CMK (cell line): ENCODE measurements at places on chromosomes 2 and 18.

- no peak for DNase-seq
These were observed 132.3 kb upstream of the DLX2 start for GRCh38 chr2:172234716-172235691.

DNA sequence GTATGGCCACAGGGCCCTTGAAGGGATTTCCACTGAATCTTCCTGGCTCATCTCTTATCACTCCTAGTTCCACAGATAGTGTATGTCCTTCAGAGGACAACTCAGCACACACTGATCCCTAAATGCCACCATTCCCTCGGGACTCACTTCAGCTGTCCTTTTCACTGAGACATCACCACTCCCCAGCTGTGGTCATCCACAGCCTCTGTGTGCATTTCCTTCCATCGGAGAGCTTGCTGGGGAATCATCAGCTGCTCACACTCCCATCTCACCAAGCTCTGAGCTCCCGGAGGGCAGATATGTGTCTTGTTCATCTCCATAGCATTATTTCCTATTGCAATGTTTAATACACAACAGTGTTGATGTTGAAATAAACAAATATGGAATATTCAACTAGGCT lies 759.5 kb downstream of the RNF144A start:
- DNase-seq: no peak

- no peak for DNase-seq
These were observed 48.0 kb downstream of the HDLBP start for GRCh38 chr2:241267249-241268067.

GRCh38 chr2:236857781-236858180 lies 227.9 kb upstream of the COPS8 start:
- DNase-seq: no peak

DNA sequence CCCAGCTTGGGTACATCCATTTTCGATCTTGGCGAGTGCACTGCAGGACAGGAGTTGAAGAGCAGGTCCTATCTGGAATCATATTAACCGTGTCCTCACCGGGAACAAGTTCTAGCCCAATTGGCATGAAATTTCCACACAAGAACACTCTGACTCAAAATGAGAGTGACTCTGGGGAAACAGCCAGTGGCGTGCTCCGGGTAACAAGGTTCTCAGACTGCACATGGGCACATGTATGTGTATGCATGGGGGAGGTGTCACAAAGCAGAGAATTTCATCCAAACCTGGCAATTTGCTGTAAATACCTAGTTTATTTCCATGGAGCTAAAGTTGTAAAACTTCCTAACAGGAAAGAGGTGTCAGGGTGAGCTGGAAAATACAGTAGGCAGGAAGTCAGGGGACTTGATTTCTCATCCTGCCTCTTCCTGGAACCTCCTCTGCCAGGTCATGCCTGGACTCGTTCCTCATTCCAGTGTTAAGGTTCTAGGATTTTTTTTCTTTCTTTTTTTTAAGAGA lies 1.7 kb downstream of the TUBB6 start:
- no peak for DNase-seq

DNA sequence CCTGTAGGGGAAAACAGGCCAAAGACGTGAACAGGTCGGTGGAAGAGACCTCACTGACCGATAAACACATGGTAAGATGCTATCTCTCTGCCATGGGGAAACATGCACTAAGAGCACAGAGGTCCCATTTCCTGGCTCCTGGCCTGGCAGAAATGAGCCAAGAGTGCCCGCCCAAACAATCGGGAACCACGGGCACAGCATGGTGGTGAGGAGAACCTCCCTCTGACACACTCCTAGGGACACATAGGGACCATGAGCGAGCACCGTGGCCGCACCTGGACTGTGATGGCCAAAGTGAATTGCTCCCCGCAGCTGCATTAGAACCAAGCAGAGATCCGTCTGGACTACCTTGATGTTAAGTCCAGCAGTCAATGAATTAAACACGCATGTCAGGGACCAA lies 11.1 kb downstream of the HS6ST1 start:
- no peak for DNase-seq

DNA sequence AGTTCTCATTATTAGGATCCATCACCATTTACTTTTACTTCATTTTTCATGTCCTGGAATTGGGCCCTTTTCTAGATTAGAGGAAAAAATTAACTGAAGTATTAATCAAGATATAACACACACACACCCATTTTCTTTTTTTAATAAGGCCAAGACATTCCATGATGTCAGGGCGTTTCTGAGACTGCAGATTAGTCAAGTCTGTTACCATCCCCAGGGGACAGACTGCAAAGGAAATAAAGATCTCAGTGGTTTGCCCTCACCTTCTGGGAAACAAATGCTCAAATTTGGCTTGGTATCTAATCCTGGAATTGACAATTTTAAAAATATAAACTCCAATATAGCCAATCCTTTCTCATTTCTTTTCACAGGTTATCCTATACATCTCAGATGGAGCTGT lies 27.4 kb downstream of the RMP24 start:
- no peak for DNase-seq

- DNase-seq: no peak
These were observed 182.2 kb downstream of the ZFP36L2 start for GRCh38 chr2:43044093-43044681.

- DNase-seq: no peak
These were observed 49.8 kb downstream of the SLC14A2 start for GRCh38 chr18:45664824-45665763.
